Activated CD4-positive, alpha-beta T cell treated with anti-CD3 and anti-CD28 coated beads, Interleukin-2, amount 10 ng/mL, durations not matched to agents 7 days and 5 days (primary cell): ENCODE measurements at places on chromosomes 3 and 15. TPM values are rescaled to one million over a fixed set of nuclear protein-coding genes. Genes with fewer than 3 reads are reported as not detected.

STXBP5L gene
- not detected for total RNA-seq

DNA sequence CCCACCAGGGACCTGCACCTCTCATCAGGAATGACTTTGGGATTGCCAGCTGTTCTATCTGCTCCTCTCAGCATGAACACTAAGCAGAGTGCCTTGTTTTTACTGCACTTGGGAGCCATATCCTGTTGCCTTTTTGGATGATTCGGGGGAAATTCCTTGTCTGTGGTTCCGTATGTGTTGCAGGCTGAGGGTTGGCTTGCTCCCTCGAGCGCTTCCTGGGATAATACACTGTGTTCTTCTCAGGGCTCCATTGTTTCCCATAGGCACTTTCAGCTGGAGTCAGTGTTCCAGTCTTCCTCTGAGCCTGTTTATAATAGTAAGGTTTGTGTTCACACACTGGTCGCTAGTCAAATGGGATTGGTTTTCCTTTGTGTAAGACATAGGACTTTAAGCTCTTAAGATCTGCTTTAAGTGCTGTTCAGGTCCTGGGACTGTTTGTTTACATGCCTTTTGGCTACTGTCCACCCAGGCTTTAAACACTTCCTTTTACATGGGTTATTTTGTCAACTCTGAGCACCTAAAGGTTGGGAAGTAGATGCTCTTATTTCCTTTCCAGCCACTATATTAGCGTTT is 23.4 kb downstream of the BOC start:
- DNase-seq: no peak

DNAH12 gene
- total RNA-seq: 0.06 TPM

CLDN1 gene
- not detected for total RNA-seq

GRCh38 chr3:6321999-6322398 is 538.9 kb upstream of the GRM7 start:
- DNase-seq: no peak
